ENCODE measurements at places on chromosomes 1 and 21. TPM values are rescaled to one million over a fixed set of nuclear protein-coding genes. Genes with fewer than 3 reads are reported as not detected.

- no peak for DNase-seq
Observed at GRCh38 chr1:225595974-225596551, 56.9 kb downstream of the ENAH start.

DNA sequence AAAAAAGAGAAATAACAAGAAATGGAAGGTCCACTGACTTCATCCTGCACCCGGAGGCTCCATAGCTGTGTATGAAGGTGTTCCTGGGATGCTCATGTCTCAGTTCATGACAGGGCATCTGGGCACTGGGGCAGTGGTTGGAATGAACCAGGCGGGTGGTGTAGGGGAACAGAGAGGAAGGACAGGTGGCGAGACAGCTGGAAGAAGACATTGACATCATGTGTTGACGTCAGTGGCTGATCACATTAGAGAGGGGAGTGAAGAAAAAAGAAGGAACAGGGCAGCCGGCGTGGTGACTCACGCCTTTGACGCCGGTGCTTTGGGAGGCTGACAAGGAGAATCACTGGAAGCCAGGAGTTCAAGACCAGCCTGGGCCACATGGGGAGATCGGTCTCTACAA, 50.1 kb downstream of the HUNK start:
- no peak for DNase-seq

DNA sequence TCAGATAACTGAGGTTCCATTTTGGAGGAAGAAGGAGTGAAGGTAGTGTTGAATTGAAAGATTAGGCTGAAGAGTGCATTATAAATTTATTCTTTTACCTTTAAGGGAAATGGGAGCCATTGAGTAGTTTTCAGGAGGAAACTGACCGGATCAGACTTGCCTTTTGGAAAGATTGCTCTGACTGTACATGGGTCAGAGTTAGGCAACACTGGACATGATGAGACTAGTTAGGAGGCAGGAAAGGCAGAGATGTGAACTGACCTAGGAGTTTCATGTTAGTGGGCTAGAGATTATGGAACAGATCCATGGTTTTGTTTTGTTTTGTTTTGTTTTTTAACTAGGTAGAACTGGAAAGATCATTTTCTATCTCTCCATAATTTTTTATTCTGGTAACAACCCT, 78.2 kb downstream of the SNX7 start:
- DNase-seq: no peak

- DNase-seq: no peak
Observed at GRCh38 chr1:209876078-209876800, 48.5 kb downstream of the UTP25 start.

DNA sequence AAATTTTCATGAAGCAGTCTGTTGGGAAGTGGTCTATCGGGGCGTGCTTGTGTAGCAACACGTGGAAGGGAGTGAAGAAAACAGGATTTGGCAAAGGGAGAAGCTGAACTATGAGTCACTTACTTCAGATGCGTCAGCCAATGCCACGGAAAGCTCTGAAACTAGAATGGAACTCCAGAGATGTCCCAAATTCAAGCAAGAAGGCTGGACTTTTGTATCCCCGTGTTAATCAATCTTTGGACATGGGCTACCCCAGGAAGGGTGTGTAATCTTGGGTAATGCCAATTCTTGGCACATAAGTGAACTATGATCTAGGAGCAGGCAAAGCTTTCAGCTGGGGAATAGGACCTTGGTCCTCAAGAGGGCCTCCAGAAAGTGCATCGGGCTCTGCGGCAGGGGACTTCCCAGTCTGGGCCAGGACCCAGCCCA, 102.6 kb downstream of the ADSS2 start:
- DNase-seq: no peak

- DNase-seq: no peak
Observed at GRCh38 chr1:84089867-84090266, 54.2 kb upstream of the PRKACB start.

DNA sequence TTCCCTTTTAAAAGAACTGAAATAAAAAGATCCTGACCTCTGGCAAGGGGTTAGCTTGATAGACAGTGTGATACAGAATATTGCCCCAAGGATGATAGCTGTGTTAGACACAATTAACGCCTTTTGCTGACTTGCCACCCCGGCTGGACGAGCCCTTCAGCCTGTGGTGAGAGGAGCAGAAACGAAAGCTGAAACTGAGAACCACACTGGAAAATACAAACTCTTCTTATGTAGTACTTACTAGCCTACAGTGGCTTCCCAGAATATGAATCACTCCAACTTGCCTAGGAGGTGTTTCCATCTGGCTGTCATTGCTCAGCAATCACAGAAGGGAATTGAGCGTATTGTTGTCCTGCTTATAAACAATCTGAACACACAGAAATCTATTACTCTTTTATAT, 22.9 kb downstream of the SAMSN1 start:
- no peak for DNase-seq

GRCh38 chr1:177346790-177347359, 176.1 kb downstream of the BRINP2 start:
- no peak for DNase-seq

DNA sequence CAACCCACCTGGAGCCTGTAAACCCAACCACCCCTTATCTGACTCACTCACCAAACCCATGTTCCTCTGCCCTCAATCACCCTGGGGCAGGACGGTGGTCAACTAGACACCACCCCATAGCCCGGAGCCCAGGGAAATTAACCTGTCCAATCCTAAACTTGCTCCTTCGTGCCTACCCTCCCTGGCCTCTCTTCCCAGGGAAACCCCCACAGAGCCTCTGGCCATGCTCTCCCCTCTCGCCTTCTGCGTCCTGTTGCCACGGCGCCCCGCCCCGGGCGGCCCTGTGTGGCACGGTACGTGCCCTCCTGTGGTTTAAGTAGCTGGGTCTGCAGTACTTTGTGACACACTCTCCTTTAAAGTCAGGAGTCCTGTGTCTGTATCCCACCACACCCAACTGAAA, 4.0 kb upstream of the FTCD start:
- DNase-seq: no peak

DNA sequence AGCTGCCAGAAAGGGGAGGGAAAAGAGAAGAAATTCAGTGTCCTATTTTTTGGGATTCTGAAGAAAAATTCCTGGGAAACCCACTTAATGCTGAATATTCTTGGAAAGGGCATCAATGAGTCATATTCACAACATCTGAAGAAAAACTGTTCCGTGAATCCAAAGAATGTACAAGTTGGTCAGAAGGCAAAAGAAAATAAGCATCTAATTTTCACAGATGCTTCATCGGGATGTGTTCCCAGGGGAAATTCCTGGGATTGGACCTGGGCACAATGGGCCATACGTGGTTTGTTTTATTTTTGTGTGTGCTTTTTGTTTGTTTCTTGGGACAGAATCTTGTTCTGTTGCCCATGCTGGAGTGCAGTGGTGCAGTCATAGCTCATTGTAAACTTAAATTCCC, 112.2 kb downstream of the MAP3K21 start:
- no peak for DNase-seq

- DNase-seq: no peak
Observed at GRCh38 chr1:47433037-47433421, 4.8 kb upstream of the FOXD2 start.

DNA sequence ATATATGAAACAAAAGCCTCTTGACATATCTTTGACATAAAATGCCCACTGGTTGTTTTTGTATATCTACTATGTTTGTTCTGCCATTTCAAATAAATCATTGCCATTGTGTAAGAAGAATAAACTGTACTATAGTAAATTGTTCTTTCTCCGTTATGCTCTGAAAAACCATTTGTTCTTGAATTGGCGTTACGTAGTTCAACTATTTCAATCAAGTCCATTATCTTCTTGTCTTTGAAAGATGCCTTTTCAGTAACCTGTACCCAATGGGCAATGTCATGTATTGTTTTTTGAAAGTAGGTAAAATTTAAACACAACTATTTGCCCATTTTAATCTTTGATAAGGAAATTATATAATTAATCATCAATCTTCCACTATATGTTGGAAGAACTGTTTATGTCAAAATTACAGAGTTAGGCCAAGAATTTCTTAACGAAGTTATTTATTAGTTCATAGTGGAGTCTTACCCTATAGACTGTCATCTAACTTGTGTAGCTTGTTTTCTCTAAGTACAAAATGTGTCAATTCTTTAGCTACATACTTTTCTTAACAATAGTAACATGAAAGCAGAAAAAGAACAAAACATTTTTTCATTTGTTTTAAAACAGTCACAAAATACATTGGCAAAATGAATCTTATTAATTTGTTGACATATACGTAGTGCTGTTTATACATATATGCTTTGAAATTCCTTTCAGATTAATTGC, 294.8 kb downstream of the PTPRC start:
- no peak for DNase-seq

DNA sequence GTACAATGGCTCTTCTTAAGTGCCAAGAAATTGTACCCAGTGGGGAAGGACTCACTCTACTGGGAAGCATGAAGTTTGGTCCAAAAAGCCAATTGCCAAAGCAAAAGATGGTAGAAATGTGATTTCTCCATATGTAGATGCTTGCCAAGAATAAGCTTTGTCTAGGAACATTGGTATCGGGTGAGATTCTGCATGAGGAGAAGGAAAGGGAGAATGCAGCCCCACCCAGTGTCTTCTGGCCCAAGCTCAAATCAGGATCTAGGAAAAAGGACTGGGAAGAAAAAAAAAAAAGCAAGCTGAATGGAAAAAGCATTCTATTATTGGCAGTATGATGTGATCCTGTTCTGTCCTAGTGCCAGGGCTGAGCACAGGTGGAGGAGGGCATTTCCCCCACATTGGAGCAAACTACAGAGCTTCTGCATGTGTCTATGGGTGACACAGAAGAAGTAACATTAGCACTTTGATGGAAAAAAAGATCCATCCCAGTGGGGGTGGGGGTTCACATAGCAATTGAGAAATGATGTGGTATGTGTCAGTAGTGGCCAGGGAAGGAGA, 226.6 kb downstream of the KCNH1 start:
- no peak for DNase-seq

- no peak for DNase-seq
Observed at GRCh38 chr1:70415882-70416281, 4.8 kb downstream of the CTH start.

- DNase-seq: peak; percentile 71
Observed at GRCh38 chr1:159177272-159177907, 6.0 kb downstream of the CADM3 start.

DNA sequence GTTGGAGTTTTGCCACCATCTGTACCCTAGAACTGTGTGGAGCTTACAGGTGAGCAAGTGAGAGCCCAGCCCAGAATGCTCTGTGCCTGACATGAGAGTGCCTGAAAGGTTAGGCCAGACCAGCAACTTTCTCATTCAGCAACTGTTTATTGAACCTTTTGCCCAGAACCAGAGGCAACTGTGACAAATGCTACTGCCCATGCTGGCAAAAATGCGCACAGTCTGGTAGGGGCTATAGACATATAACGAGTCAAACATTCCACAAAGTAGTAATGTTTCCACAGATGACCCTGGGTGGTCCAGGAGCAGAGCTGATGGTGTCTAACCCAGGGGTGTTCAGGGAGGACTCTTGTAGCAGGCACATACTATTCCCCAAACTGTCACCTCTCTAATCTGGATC, 56.0 kb upstream of the GCLM start:
- no peak for DNase-seq

GRCh38 chr1:59332983-59333382, 36.1 kb downstream of the FGGY start:
- DNase-seq: no peak

DNA sequence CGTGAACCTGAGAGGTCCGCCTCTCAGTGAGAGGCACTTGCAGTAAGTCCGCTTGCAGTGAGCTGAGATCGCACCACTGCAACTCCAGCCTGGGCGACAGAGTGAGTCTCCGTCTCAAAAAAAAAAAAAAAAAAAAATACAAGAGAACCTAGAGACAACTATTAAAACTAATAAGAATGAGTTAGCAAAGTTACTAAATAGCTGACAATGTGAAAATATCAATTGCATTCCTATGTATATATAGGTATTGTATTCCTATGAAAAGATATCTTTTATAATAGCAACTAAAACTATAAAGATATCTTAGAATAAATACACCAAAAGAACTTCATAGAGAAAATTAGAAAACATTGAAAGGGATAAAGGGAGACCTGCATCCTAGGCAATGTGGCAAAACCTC, 20.3 kb downstream of the FLVCR1 start:
- DNase-seq: no peak

GRCh38 chr1:174828264-174828663, 171.5 kb upstream of the CACYBP start:
- DNase-seq: no peak

- no peak for DNase-seq
Observed at GRCh38 chr1:78006521-78006920, 1.8 kb downstream of the DNAJB4 start.

- DNase-seq: no peak
Observed at GRCh38 chr1:200231787-200232231, 178.0 kb downstream of the ZNF281 start.

GRCh38 chr21:45408271-45408791, 3.4 kb downstream of the COL18A1 start:
- DNase-seq: no peak

LRRC38 gene
- polyA plus RNA-seq: 31.8 TPM

ELOA gene
- 33.6 TPM for polyA plus RNA-seq

OR2L5 gene
- polyA plus RNA-seq: not detected

USP25 gene
- polyA plus RNA-seq: 46.5 TPM

RAB3B gene
- polyA plus RNA-seq: 0.21 TPM

IFI44 gene
- 8.5 TPM for polyA plus RNA-seq

ASTN1 gene
- 6.4 TPM for polyA plus RNA-seq

SAMD11 gene
- polyA plus RNA-seq: 2.7 TPM

SPATA21 gene
- polyA plus RNA-seq: 0.30 TPM

IFI44L gene
- 1.7 TPM for polyA plus RNA-seq

RXFP4 gene
- polyA plus RNA-seq: 0.36 TPM

CLIC6 gene
- polyA plus RNA-seq: not detected

NES gene
- 1,095 TPM for polyA plus RNA-seq

SPAG17 gene
- 1.7 TPM for polyA plus RNA-seq

RGS18 gene
- 1.1 TPM for polyA plus RNA-seq

AXDND1 gene
- not detected for polyA plus RNA-seq

CACNA1E gene
- polyA plus RNA-seq: 0.50 TPM

BATF3 gene
- polyA plus RNA-seq: 2.2 TPM
